Cortex of kidney (tissue), 1 donor: ENCODE measurements at places on chromosomes 2 and 18.

DNA sequence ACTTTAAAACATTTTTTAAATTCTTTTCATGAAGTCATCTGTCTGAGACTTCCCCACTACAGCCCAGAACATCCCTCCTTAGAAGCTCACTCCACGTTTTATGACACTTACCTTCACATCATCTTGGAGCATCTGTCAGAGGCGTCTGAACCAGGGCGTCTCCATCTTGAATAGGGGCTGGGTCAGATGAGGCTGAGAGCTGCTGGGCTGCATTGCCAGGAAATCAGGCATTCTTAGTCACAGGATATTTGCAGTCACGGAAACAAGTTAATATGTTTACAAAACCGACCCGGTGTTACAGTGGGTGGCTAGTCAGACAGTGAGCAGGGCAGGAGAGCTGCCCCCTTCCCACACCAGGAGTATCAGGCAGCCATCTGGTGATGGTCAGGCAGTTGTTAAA, 456.5 kb downstream of the FBXO15 start:
- DNase-seq = no peak

GRCh38 chr2:170362871-170363631, 185.1 kb downstream of the MYO3B start:
- no peak for DNase-seq

DNA sequence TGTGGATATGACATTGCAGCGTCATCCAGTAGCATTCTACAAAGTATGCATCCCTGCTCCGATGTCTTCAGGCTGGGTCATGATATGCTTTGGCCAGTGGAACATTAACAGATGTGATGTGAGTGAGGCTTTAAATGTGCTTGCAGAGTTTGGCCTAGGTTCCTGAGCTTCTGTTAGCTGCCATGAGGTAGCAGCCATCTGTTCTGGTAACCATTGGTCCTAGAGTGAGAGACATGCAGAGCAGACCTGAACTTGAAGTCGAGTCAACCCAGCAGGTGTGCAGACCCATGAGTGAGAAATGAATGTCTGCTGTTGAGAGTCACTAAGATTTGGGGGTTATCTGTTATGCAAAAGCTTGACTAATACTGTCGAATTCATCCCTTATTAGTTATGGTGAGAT, 73.8 kb upstream of the NABP1 start:
- no peak for DNase-seq

DNA sequence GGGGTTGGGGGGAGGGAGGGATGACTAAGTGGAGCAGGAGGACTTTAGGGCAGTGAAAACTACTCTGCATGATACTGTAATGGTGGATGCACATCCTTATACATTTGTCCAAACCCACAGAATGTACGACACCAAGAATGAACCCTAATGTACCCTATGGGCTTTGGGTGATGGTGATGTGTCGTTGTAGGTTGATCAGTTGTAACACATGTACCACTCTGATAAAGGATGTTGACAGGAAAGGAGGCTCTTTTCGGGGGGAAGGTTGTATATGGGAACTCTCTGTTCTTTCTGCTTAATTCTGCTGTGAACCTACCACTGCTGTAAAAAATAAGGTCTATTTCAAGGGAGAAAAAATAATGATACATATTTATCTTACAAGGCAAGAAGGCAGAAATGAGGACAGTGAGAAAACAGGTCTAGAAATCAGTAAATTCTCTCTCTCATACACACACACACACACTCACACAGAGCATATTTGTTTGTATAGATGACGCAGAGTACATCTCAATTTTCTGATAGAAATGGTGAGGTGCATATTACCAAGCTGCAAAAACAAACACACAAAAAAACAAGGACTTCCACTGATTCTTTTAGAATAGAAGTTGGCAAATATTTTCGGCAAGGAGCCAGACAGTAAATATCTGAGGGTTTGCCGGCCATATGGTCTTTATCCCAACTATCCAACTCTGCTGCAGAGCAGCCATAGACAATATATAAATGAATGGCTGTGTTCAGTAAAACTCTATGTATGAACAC, 20.2 kb downstream of the FAM124B start:
- DNase-seq = no peak

DNA sequence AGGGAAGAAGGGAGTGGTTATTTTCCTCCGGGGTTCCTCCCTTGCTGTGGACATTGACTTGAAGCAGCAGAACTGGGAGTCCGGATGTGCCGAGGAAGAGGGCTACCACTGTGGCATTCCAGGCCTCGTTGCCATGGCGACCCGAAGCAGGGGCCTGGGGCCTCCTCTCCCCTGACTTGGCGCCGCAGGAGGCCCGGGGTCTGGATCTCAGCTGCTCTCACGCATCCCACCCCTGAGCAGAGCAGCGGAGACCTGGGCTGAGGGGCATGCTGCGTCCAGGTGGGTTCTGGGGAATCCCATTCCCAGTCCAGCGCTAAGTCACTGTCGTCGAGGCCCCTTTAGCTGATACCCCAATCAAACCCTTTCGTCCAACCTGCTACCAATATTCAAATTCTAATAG, 100.2 kb downstream of the BCL11A start:
- DNase-seq = no peak

DNA sequence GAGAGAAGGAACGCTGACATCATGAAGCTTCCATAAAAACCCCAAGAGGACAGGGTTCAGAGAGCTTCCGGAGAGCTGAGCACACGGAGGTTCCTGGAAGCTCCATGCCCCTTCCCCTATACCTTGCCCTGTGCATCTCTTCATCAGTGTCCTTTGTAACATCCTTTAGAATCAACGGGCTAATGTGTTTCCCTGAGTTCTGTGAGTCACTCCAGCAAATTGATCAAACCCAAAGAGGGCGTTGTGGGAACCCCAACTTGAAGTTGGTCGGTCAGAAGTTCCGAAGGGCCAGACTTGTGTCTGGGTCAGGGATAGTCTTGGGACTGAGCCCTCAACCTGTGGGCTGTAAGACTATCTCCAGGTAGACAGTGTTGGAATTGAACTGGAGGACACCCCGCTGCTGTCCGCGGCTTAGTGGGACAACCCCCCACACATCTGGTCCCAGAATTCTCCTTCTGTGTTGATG, 25.9 kb upstream of the GPR55 start:
- no peak for DNase-seq

- DNase-seq = no peak
Observed at GRCh38 chr2:168241208-168241607, 6.2 kb downstream of the STK39 start.

GRCh38 chr2:44938287-44939105, 3.0 kb upstream of the SIX3 start:
- no peak for DNase-seq

- DNase-seq = no peak
Observed at GRCh38 chr2:105144152-105144940, 97.2 kb upstream of the GPR45 start.
